Esophagus squamous epithelium (tissue), 5 donors: ENCODE measurements at places on chromosomes 11 and 22.

DNA sequence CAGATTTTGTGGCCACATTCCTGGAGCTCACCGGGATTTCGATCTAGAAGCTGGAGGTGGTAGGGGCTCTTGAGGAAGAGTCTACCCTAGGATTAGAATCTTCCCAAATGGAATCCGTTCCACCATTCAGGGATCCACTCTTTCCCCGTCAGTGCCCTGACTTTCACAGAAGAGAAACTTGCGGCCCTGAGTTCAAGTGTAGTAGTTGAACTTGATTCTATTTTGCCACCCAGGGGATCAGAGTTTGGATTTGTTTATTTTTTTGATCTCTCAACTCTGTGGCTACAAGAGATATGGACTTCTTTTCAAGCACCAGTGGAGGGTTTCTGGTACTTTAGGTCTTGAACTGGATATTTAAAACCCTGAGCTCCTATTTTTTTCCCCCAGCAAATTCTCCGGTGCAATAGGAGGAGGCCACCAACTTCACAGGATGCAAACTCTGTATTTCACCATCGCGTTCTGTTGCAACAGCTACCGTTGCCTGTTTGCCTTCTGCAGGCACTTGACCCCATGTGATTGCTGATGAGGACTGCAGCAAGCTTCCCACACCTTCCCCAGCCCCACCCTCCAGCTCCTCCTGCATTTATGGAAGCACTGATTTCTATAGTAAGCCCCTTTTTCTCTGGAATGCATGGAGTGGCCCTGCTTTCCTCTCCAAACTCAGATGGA lies 14.8 kb upstream of the MRGPRF start:
- no peak overlapping the region for H3K4me3 ChIP-seq
- no peaks in the 10 kb centered on the region for H3K27me3 ChIP-seq
- no peak for DNase-seq
- H3K36me3 ChIP-seq, result no peaks in the 10 kb centered on the region
- H3K27ac ChIP-seq, result no peak overlapping the region

DNA sequence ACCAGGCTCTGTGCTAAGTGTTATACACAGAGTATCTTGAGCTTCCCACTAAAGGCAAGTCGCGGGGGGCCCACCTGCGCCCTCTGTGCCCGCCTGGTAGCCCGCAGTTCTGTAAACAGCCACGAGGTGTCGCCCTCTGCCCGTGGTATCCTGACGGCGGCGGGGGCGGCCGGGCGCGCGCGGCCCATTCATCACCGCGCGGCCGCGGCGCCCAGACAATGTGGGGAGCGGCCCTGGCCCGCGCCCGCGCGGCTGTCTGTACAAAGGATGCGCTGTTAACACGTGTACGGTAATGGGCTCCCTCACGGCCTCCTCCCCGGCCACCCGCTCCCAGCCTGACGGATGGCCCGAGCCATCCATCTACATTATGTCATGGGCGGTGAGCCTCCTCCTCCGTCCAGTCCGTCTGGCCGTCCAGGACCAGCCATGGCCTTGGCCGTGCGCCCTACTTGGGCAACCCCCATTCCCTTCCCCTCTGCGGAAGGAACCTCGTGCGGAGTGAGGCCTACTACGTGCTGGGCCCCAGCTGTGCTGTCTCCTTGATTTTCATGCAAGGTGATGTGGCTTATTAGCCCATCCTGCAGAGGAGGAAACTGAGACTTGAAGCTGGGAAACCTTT lies 99.4 kb downstream of the MIAT start:
- H3K4me3 ChIP-seq, result no peak overlapping the region
- no peak overlapping the region for H3K27ac ChIP-seq
- H3K4me1 ChIP-seq, result no peaks in the 10 kb centered on the region
- H3K27me3 ChIP-seq, result no peaks in the 10 kb centered on the region
- H3K36me3 ChIP-seq, result no peaks in the 10 kb centered on the region
- DNase-seq, result no peak

DNA sequence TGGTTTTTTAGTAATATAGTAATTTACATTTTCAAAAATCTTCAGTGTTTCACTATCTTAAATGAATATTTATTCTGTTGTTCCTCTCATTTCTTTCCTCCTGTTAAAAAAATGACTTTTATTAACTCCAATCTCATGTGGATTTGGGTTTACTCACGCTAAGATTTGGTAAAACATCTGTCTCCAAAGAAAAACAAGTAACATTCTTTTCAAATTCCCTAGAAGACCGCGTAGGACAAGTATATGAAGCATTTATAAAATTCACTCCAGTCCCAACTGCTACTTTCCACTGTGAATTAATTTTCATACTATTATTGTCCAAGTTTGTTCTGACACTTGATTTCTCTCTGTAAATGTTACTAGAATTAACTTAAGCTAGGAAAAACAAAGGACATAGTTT lies 26.2 kb downstream of the SBF2 start:
- no peak overlapping the region for H3K4me3 ChIP-seq
- no peak overlapping the region for H3K27ac ChIP-seq
- no peaks in the 10 kb centered on the region for H3K36me3 ChIP-seq
- no peak for DNase-seq
- H3K4me1 ChIP-seq, result no peaks in the 10 kb centered on the region

DNA sequence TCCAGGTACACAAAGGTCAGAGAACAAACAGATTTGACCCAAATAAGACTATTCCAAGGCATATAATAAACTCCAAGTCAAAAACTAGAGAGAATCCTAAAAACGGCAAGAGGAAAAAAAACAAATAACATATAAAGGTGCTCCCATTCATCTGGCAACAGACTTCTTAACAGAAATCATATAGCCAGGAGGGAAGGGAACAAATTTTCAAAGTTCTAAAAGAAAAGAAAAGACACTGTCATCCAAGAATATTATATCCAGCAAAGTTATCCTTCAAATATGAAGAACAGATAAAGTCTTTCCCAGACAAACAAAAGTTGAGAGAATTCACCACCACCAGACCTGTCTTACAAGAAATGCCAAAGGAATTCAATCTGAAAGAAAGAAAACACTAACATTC lies 11.1 kb downstream of the EFCAB6 start:
- no peaks in the 10 kb centered on the region for H3K36me3 ChIP-seq
- no peak for DNase-seq
- no peaks in the 10 kb centered on the region for H3K27me3 ChIP-seq
- no peak overlapping the region for H3K27ac ChIP-seq
- no peak overlapping the region for H3K4me3 ChIP-seq

- no peak overlapping the region for H3K4me3 ChIP-seq
- DNase-seq, result no peak
- H3K27ac ChIP-seq, result no peak overlapping the region
- no peaks in the 10 kb centered on the region for H3K36me3 ChIP-seq
- no peaks in the 10 kb centered on the region for H3K27me3 ChIP-seq
- H3K4me1 ChIP-seq, result no peaks in the 10 kb centered on the region
These were observed 49.4 kb downstream of the PTPRJ start for GRCh38 chr11:48029681-48030290.

- H3K27ac ChIP-seq, result no peak overlapping the region
- H3K27me3 ChIP-seq, result peaks cover 26% of the 10 kb centered on the region
- H3K4me3 ChIP-seq, result no peak overlapping the region
- DNase-seq, result no peak
- H3K36me3 ChIP-seq, result no peaks in the 10 kb centered on the region
- H3K4me1 ChIP-seq, result peaks cover 12% of the 10 kb centered on the region
These were observed 3.1 kb upstream of the CAVIN3 start for GRCh38 chr11:6323291-6323905.

DNA sequence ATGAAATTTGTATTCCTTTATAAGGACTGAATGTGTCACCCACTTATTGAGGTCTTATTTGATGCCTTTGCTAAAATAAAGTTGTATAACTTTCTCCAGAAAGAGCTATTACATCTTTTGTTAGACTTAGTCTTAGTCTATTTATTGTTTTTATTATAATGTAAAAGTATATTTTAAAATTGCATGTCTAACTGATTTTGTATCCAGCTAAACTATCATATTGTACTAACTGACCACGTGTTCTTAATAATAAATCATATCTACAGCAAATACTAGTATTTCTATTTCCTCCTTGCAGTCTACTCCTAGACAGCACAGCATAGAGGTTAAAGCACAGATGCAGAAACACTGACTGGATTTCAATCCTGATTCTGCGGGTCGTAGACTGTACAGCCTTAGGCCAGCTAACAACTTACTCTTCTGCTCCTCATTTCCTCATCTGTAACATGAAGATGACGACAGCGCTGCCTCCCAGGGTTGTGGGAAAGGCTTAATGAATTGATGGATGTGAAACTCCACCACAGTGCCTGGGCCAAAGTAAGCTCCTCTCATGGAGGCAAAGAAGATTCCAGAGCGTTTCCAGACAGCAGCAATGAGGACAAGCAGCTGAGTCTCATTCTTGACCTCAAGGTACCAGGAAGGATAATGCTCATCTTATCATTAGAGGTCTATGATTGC lies 13.2 kb downstream of the IFITM10 start:
- H3K27me3 ChIP-seq, result peaks cover 97% of the 10 kb centered on the region
- H3K4me3 ChIP-seq, result no peak overlapping the region
- H3K27ac ChIP-seq, result no peak overlapping the region

DNA sequence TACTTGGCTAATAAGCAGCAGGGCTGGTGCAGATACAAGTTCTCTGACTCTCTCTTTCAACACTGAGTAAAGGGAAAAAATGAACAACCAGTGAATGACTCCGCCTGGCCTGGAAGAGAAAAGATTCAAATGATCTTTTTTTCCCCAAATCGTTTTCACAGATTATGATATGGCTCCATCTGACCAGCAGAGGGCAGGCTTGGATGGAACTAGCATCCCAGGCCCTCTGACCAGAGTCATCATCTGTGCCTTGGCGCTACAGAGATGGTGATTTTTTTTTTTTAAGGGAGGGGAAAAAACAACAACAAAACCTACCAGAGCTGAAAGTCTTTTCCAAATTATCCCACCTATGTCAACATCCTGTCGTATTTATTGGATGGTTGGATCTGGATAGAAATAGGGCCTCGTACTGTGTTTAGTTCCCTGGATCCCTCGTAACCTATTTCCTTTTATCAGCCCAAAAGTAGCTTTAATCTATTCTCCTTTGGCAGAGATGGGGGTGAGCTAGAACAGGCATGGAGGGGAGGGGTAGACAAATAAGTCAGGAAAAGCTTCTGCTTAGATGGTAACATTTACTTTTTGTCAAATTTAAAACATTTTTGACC lies 69.7 kb downstream of the PRSS23 start:
- no peak for DNase-seq
- H3K4me3 ChIP-seq, result no peak overlapping the region
- no peaks in the 10 kb centered on the region for H3K36me3 ChIP-seq
- no peaks in the 10 kb centered on the region for H3K4me1 ChIP-seq
- H3K27me3 ChIP-seq, result no peaks in the 10 kb centered on the region

GRCh38 chr11:64744544-64745188 lies 724 bp upstream of the RASGRP2 start:
- H3K27me3 ChIP-seq, result no peaks in the 10 kb centered on the region
- H3K36me3 ChIP-seq, result no peaks in the 10 kb centered on the region
- DNase-seq, result no peak
- peak overlapping the region; percentile 59 for H3K4me3 ChIP-seq
- peak overlapping the region; percentile 83 for H3K27ac ChIP-seq

DNA sequence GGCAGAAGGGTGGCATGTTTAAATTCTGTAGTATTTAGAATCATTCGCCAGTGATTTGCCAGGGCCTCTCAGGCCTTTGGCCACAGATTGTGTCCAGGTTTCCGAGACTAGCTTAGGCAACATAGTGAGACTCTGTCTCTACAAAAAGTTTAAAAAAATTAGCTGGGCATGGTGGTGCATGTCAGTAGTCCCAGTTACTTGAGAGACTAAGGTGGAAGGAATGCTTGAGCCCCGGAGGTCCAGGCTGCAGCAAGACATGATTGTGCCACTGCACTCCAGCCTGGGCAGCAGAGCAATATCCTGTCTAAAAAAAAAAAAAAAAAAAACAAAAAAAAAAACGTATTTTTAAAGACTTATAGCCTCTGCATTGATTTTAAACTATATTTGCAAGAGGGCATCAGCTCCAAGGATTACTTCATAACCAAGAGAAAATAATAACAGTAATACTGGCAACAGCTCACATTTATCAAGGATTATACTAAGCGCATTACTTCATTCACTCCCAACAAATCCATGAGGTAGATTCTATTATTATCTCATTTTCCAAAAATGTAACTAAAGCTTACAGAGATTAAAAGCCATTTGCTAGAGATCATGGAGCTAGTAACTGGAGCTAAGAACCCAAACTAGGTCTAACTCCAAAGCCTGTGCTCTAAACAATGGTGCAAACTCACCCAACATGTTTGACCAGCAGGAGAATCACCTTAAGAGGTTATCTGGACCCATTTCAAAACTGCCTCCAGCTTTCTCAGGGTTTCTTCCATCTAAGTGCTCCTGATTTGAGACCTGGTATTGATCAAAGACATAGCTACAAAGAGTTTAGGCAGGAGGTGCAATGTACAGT lies 32.6 kb upstream of the SLC6A5 start:
- H3K27ac ChIP-seq, result no peak overlapping the region
- H3K4me3 ChIP-seq, result no peak overlapping the region
- no peak for DNase-seq
- no peaks in the 10 kb centered on the region for H3K27me3 ChIP-seq
- no peaks in the 10 kb centered on the region for H3K4me1 ChIP-seq
- H3K36me3 ChIP-seq, result no peaks in the 10 kb centered on the region

GRCh38 chr22:34070051-34070450 lies 149.8 kb upstream of the LARGE1 start:
- H3K4me1 ChIP-seq, result no peaks in the 10 kb centered on the region
- no peak overlapping the region for H3K27ac ChIP-seq
- no peaks in the 10 kb centered on the region for H3K27me3 ChIP-seq
- no peaks in the 10 kb centered on the region for H3K36me3 ChIP-seq
- no peak for DNase-seq
